T-cell (primary cell): ENCODE measurements at places on chromosomes 6 and 20. TPM values are rescaled to one million over a fixed set of nuclear protein-coding genes. Genes with fewer than 3 reads are reported as not detected.

DNA sequence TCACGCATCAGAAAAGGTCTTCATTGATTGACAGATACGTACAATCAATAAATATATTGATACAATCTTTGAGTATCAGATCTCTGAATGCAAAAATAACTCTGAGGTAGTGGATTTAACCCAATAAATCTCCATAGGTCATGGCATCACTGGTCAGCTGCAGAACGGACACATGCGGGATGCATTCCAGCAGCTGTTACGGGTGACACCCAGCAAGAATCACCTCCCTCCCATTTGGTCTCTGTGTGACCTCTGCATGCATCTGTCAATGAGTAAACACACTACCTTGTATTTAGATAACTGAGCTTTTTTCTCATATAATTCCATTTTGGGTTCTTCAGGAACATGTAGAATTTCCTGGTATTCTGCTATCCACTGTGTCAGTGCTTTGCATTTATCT is 285.4 kb downstream of the SYNE1 start:
- no peak for DNase-seq

Gene SERINC1
- 110 TPM for total RNA-seq

GRCh38 chr20:31236953-31237352 is 20.5 kb upstream of the DEFB115 start:
- DNase-seq, result no peak

GRCh38 chr20:19777315-19777714 is 19.3 kb downstream of the RIN2 start:
- no peak for DNase-seq

Gene PLAGL2
- total RNA-seq, result 13.9 TPM

DNA sequence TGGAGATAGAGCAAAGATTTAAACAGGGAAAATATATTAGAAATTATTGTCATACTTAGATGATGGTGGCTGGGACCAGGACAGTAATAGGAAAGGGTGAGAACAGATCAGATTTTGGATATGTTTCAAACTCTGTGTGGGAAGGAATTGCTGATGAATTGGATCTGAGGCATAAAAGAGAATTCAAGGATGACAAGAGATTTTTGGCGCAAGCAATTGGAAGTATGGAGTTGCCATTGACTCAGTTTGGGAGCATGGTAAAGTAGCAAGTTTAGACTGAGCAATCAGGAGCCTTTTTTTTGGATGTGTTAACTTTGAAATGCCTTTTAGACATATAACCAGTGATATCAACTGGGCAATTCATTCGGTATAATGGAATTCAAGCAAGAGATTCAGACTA is 14.4 kb downstream of the TAB2 start:
- no peak for DNase-seq

DNA sequence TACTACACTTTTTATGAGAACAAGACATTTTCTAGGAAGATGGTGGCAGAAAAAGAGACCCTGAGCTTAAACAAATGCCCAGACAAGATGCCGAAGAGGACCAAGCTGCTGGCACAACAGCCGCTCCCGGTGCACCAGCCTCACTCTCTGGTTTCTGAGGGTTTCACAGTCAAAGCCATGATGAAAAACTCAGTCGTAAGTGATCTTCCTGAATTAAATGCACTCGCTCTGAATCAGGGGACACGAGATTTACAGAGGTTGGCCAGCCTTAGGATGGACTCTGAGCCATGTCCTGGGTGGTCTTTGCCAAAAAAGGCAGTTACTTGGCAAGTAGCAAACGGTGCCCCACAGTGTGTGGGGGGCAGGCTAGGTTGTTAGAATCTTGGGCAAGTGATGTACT is 423 bp downstream of the PACRG start:
- DNase-seq, result no peak

- no peak for DNase-seq
These were observed 107.0 kb downstream of the OLIG3 start for GRCh38 chr6:137387096-137387764.

DNA sequence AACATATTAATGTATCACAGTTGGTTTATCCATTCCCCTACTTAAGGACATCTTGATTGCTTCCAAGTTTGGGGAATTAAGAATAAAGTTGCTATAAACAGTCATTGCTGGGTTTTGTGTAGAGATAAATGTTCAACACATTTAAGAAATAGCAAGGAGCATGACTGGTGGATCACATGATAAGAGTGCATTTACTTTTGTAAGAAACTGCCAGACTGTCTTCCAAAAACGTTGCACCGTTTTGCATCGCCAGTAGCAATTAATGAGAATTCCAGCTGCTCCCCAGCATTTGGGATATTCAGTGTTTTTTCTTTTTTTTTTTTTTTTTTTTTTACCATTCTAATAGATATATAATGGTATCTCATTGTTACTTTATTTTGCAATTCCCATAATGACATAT is 695.7 kb upstream of the GJE1 start:
- DNase-seq, result no peak

Gene C20orf141
- not detected for total RNA-seq

GRCh38 chr6:48147051-48147450 is 36.1 kb upstream of the PTCHD4 start:
- no peak for DNase-seq

GRCh38 chr20:53737396-53738038 is 143.9 kb upstream of the ZNF217 start:
- no peak for DNase-seq

DNA sequence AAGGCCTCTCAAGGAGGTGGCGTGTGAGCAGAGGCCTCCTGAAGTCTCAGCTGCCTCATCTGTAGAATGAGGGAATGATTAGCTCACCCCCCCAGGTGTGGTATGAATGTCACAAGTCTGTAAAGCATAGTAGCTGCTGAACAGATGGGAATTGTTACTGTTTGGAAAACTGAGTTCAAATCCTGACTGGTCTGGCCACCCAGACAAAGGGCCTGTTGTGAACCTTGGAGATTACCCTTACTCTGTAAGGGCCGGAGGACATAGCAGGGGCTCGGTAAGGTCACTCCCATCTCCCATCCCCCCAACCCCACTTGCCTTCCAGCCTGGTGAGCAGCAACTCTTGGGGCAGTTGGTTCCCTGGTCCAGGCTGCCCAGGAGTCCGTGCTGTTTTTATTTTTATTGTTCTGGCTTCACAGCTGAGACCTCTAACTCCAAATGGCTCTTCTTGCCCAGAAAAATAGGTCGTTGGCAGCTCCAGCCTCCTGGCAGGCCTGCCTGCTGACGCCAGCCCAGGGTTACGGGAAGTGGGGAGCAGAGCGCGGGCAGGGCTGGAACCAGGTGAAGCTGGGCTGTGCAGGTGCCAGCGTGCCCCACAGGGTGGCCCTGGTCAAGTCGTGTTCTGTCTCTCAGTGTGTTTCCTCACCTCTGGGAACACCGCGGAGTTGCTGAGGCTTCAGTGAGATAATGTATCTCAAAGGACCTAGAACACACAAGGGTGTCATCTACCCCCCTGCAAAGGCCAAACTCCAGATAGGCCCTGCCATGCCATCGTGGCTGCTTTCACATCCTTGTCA is 4.5 kb upstream of the SIRPA start:
- no peak for DNase-seq

DNA sequence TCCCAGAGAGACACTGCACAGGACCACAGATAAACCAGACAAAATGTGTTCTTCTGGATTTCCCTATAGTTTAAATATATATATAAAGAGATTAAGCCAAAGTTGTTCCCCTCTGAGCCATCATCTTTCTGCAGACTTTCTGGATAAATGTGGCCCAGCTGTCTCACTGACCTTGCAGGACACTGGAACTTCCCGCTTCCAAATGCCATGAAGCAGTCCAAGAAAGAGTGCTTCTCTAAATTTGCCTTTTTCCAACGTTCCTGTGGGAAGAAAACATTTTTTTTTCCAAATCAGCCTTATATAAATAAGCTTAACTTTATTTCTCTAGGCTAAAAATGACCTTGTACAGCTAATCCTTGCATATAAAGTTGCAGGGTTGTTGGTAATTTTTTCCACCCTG is 65.7 kb downstream of the CYP39A1 start:
- no peak for DNase-seq

Gene CGAS
- total RNA-seq, result 14.4 TPM

DNA sequence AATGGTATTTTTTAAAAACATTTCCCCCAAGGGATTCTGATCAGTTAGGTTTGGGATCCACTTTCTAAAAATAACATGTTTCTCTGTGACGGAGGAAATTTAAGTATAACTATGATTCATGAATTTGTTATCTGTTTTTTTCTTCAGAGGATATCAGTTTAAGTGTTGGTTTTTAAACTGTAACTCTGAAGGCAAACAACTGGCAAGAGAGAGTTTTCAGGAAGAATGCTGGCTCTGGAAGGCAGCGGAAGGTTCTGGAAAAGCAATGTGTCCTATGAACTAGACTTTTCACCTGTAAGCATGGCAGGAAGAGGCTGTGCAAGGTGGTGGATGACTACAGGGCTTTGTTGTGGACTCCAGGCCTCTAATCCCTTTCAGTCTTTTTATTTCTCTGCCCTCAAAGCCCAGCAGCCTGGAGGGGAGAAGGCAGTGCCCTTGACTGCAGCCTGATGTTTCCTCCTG is 153.1 kb downstream of the GMPR start:
- no peak for DNase-seq

- no peak for DNase-seq
These were observed 274.5 kb upstream of the NRSN1 start for GRCh38 chr6:23851522-23851921.

DNA sequence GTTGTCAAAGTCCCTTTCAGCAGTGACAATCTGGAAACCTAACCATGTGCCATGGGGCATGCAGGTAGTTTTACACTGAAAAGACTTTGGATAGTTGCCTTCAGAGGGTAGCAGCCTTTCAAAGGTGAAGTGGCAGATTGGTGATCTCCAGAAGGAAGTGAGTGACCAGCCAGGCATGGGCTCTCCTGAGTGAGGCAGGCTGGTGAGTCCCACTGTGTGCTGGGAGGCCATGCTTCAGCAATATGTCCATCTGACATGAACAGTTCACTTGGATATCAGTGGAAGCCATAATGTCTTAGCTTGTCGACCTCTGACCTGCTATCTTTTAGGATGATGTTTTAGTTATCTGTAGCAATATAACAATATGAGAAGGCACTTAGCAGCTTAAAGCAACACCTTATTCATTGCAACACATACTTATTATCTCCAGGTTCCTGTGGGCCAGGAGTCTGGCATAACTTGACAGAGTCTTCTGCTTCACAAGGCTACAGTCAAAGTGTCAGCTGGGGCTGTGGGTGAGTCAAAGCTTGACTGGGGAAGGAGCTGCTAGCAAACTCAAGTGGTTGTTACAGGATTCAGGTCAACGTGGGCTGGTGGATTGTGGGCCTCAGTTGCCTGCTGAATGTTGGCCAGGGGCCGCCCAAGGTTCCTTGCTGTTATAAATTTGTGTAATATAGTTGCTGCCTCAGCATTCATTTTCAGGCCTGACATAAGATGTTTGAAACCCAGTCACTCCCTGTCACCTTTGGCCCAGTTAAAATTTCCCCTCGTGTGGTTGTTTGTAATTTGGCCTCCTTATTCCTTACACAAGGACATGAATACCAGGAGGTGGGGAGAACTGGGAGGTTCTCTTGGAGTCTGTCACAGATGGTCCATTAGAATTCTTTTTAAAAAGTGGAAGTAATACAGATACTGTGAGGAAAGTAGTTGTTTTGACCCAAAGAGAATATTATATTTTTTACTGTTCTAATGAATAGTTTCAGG is 100.2 kb downstream of the UST start:
- no peak for DNase-seq

- DNase-seq, result no peak
These were observed 97.9 kb upstream of the PTPRT start for GRCh38 chr20:43287637-43288036.

GRCh38 chr6:168227840-168228239 is 91.7 kb downstream of the DACT2 start:
- no peak for DNase-seq

DNA sequence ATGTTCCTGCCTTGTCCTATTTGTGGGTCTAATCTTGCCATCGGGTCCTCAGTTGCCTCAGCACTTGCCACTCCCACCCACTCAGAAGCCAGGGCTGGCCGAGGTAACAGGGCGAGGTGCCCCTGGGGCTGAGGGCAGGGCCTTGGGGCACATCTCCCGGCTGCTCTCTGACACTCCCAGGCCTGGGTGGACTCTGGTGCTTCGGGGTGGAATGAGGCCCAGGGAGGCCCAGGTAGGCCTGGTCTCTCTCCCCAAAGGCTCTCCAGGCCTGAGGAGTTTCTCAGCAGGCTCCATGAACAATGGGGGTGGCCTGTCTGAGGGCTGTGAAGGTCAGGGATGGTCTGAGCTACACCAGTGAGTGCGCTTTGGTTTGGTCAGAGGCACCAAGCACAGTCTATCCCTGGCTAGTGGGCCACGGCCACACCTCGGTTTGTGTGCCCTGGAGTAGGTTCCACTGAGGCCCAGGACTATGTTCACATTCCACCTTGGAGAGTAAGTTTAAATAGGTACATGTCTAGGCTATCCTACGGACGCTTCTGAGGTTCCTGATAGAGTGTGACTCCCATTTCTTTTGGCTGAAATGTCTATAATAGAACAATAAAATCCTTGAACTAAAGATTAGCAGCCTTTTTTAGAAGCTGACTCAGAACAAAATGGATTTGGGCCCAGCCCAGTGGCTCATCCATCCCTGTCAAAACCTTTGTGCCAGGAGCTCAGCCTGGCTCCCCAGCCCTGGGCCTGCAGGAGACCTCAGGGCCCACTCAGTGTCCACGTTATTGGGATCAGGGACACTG is 78.8 kb downstream of the SLC24A3 start:
- no peak for DNase-seq

DNA sequence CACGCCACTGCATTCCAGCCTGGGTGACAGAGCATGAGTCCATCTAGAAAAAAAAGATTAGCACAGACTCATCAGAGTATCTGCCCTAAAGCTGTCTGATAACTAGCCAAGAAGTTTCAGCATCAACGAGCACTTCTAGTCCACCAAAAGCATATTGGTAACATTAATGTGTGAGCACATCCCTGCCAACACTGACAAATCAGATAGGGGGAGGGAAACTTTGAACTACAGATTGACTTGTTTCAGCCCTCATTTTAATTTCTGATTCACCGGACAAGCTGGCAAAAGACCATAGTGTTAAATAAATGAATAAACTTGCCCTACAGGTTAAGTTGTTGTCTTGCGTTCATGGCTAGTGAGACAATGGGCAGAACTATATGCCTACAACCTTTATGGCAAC is 7.7 kb upstream of the SEC63 start:
- DNase-seq, result no peak

DNA sequence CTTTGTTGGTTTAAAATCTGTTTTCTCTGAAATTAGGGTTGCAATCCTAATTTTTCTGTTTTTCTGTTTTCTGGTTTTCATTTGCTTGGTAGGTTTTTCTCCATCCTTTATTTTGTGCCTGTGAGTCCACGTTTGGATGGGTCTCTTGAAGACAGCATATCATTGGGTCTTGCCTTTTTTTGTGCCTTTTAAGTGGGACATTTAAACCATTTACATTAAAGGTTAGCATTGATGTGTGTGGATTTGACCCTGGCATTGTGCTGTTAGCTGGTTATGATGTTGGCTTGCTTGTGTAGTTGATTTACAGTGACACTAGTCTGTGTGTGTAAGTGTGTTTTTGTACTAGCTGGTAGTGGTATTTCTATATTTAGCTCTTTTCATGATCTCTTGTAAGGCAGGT is 28.0 kb upstream of the CST5 start:
- no peak for DNase-seq

Gene WFDC12
- not detected for total RNA-seq

DNA sequence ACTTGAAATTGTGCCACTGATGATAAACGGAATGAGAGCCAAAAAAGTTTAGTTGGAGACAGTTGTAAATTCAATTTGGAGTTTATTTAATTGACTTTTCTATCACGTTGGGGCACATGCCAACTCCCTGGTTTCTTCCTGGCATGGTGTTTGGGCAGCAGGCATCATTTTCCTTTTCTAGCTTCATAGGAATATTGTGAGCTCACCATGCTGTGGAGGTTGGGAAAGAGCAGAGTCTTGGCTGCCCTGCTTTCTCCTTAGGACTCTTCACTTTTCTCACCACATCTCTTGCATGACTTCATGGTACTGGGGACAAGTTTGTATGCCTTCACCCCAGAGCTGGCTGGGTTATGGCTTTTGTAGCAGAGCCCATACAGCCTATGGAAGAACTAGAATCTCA is 6.4 kb downstream of the SCAND1 start:
- DNase-seq, result no peak
